ENCODE measurements at places on chromosomes 12 and 14. TPM values are rescaled to one million over a fixed set of nuclear protein-coding genes. Genes with fewer than 3 reads are reported as not detected.

FAM181A gene
- total RNA-seq, result not detected

TBPL2 gene
- total RNA-seq, result not detected

GRCh38 chr12:7295529-7295928 is 8.3 kb upstream of the ACSM4 start:
- no peak for DNase-seq

DNA sequence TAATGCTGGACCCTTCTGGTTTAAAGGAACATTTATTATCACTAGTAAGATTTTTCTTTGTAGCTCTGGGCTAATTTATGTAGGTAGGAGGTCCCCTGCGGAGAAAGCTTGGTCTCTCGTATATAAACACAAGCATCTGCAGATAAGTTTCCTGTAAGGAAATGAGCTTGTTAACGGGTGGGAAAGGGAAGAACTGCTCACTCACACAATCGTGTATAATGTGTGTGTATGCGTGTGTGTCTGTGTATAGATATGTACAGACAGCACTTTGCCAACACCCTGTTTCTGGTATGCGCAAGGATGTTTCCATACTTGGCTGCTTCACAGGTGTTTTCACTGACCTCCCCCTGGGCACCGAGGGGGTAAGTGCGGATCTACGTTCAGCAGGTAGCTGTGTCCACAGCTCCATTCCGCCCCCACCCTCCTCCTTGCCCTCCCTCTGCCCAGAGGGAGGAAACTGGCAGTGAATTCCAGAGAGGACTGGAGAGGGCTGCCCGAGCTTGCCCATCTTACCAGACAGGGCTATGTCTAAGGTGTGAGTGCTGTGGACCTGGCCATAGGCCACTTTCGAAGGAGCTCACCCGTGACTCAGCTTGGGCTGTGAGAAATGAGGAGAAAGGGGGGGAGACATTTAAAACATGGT is 65.2 kb downstream of the NINJ2 start:
- DNase-seq, result no peak
